Suprapubic skin (tissue), 4 donors: ENCODE measurements at places on chromosomes 12 and 14. TPM values are rescaled to one million over a fixed set of nuclear protein-coding genes. Genes with fewer than 3 reads are reported as not detected.
A peak's percentile ranks its signal among the peaks of the same experiment; 100 is the strongest.

Gene SDS
- total RNA-seq, result not detected

Gene KCNC2
- not detected for total RNA-seq

Gene TSHR
- not detected for total RNA-seq

Gene KRT7
- total RNA-seq, result 95.8 TPM

Gene PLEKHD1
- 3.5 TPM for total RNA-seq

Gene SNRNP35
- total RNA-seq, result 22.5 TPM

Gene FLVCR2
- 16.4 TPM for total RNA-seq

Gene RPS6KA5
- total RNA-seq, result 6.4 TPM

- H3K36me3 ChIP-seq, result no peaks in the 10 kb centered on the region
- H3K27ac ChIP-seq, result no peak overlapping the region
- H3K4me3 ChIP-seq, result no peak overlapping the region
- H3K4me1 ChIP-seq, result peaks cover 10% of the 10 kb centered on the region
- peaks cover 7% of the 10 kb centered on the region for H3K27me3 ChIP-seq
These were observed 94.5 kb downstream of the TMEM132C start for GRCh38 chr12:128361400-128361995.

- no peak for DNase-seq
- peaks cover 19% of the 10 kb centered on the region for H3K4me1 ChIP-seq
- H3K27me3 ChIP-seq, result no peaks in the 10 kb centered on the region
- no peaks in the 10 kb centered on the region for H3K36me3 ChIP-seq
- H3K4me3 ChIP-seq, result no peak overlapping the region
These were observed 151.1 kb upstream of the FKBP4 start for GRCh38 chr12:2643576-2644135.

GRCh38 chr12:43806737-43807072 is 588 bp upstream of the TWF1 start:
- peak overlapping the region; percentile 98 for H3K27ac ChIP-seq
- peaks cover 6% of the 10 kb centered on the region for H3K36me3 ChIP-seq
- peaks cover 34% of the 10 kb centered on the region for H3K4me1 ChIP-seq
- H3K4me3 ChIP-seq, result peak overlapping the region; percentile 96

- H3K27me3 ChIP-seq, result no peaks in the 10 kb centered on the region
- peak overlapping the region; percentile 65 for H3K27ac ChIP-seq
- H3K36me3 ChIP-seq, result peaks cover 27% of the 10 kb centered on the region
- DNase-seq, result peak; percentile 56
These were observed 4.3 kb downstream of the TGM1 start for GRCh38 chr14:24258548-24259265.

- H3K36me3 ChIP-seq, result no peaks in the 10 kb centered on the region
- no peaks in the 10 kb centered on the region for H3K4me1 ChIP-seq
- DNase-seq, result no peak
- no peak overlapping the region for H3K4me3 ChIP-seq
These were observed 425.2 kb downstream of the EGLN3 start for GRCh38 chr14:33525626-33526025.

DNA sequence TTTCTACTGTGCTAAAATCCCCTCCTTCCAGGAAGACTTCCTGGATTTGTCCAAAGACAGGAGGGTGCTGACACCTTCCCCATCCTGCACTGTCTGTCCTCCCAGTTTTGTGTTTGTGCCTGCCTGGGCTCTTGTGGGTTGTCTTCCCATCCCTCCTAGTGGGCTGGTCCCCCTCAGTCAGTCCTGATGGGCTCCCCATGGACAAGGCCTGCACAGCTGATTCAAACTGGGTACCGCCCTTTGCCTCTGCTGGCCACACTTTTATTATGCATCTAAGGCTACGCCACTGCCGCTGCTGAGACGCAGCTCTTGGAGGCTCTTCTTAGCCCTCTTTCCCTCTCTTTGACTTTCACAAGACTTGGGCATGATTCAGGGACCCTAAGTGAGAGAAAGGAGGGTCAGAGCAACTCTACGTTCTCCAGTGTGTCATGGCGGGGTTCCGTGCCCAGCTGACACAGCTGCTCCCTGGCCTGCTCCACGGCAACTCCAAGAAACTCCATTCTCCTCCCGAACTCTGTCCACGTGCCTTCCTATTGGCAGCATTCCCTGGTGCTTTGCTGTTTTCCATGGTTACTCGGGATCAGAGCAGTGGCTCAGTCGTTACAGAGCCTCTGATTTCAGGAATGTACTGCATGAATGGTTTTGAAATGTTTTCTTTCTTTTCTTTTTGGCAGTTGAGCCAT is 3.8 kb upstream of the KRT85 start:
- H3K36me3 ChIP-seq, result no peaks in the 10 kb centered on the region
- H3K27ac ChIP-seq, result peak overlapping the region; percentile 63
- DNase-seq, result no peak
- no peak overlapping the region for H3K4me3 ChIP-seq
- H3K4me1 ChIP-seq, result peaks cover 14% of the 10 kb centered on the region

DNA sequence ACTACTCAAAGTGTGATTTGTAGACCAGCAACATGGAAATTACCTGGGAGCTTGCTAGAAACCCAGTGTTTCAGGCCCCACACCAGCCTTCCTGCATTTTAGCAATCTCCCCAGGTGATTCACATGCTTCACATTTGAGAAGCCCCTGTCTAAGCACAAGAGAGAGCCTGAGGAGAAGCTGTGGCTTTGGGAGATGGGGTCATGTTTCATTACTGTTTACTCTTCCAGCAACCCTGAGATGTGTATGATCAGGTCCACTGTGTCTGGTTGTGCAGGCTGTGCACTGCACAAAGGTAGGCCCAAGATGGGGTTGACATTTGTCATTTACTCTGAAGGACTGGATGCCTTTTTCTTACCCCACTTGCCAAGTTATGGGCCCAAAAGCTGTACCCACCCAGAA is 190.1 kb downstream of the SLC41A2 start:
- H3K27ac ChIP-seq, result no peak overlapping the region
- H3K36me3 ChIP-seq, result no peaks in the 10 kb centered on the region
- H3K4me3 ChIP-seq, result no peak overlapping the region
- H3K27me3 ChIP-seq, result no peaks in the 10 kb centered on the region
- H3K4me1 ChIP-seq, result no peaks in the 10 kb centered on the region
- DNase-seq, result no peak

DNA sequence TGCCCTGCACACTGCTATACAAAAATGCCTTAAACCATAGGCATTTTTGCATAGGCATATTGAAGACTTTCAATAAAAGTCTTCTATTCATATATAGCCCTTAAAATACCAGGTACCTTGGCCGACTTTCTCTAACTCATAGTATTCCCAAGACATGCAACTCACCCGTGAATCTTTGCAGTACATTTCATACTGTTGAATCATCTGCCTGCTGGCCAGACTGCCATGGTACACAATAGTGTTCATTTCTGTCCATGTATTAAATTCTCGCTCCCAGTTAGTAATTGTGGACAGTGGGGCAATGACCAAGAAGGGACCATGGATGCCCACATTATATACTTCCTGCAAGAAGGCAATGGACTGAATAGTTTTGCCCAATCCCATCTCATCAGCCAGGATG is 24.3 kb upstream of the SUPT16H start:
- H3K36me3 ChIP-seq, result peaks cover 100% of the 10 kb centered on the region
- H3K4me3 ChIP-seq, result no peak overlapping the region
- no peaks in the 10 kb centered on the region for H3K27me3 ChIP-seq
- H3K27ac ChIP-seq, result no peak overlapping the region
- H3K4me1 ChIP-seq, result no peaks in the 10 kb centered on the region

DNA sequence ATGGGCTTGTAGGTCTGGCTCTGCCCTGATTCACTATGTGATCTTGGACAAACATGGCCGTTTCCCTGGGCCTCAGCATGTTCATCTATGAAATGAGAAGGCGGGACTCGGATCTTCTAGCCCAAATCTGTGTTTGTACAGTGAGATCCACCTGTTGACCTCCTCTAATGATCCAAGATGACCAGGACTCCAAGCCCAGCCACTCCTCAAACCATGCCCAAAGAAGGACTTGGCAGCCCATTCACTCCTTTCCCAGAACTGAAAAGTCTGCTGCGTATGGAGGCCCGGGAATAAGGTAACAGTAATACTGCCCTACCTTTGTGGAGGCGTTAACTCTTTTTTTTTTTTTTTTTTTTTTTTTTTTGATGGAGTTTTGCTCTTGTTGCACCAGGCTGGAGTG is 39.9 kb downstream of the APPL2 start:
- no peaks in the 10 kb centered on the region for H3K4me1 ChIP-seq
- DNase-seq, result no peak
- H3K27ac ChIP-seq, result no peak overlapping the region
- peaks cover 96% of the 10 kb centered on the region for H3K36me3 ChIP-seq
- no peak overlapping the region for H3K4me3 ChIP-seq

DNA sequence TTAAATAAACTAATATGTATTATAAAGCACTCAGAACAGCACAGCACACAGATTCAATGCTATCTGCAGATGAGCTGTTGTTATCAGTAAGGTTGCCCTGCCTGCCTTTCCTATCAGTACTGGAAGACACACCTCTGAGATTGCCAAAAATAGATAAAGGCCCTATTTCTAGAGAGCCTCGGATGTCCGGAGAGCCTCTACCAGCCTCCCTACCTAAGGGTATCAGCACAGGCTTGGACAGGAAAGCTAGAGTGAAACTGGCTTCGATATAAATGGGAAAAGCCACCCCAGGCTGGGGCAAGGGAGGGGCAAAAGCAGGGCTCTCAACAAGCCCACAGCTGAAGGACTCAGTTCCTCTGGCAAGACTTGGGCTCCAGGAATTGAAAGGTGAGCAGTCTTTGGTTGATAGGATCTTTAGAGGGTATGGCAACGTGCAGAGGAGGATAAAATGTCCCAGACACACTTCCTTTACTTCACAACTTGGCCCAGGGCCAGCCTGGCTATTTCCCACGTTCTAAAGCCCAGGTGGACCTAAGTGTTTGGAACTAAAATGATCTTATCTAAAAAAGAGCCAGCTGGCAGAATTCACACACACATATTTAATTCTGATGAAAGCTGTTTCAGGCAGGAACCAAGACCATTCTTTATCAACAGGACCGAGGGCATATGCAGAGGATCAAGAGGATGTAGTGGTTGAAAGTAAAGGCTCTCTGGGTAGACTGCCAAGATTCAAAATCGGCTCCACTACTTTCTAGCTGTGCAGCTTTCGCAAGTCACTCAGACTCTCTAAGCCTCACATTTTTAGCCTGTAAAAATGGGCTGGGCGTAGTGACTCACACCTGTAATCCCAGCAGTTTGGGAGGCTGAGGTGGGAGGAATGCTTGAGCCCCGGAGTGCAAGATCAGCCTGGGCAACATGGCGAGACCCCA is 37.8 kb upstream of the ITPR2 start:
- no peaks in the 10 kb centered on the region for H3K27me3 ChIP-seq
- no peaks in the 10 kb centered on the region for H3K36me3 ChIP-seq
- H3K27ac ChIP-seq, result no peak overlapping the region
- no peak overlapping the region for H3K4me3 ChIP-seq
- DNase-seq, result no peak

DNA sequence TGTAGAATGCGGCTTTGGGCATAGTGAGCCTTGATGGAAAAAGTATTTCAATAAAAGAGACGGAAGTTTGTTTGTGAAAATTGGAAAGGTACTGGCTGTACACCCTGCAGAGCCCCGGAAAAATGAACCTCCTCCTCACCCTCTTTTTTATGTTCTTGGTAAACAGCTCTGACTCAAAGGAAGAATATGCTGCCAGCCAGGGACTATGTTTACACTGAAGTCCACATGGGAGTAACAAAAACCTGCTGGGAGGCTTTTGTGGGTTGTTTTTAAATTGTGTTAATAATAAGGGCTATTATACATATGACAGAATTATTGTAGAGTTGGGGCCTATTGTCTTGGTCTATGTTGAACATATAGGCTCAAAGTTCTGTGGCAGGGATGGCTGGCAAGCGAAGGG is 70.7 kb downstream of the TTC8 start:
- H3K4me3 ChIP-seq, result no peak overlapping the region
- H3K36me3 ChIP-seq, result no peaks in the 10 kb centered on the region

DNA sequence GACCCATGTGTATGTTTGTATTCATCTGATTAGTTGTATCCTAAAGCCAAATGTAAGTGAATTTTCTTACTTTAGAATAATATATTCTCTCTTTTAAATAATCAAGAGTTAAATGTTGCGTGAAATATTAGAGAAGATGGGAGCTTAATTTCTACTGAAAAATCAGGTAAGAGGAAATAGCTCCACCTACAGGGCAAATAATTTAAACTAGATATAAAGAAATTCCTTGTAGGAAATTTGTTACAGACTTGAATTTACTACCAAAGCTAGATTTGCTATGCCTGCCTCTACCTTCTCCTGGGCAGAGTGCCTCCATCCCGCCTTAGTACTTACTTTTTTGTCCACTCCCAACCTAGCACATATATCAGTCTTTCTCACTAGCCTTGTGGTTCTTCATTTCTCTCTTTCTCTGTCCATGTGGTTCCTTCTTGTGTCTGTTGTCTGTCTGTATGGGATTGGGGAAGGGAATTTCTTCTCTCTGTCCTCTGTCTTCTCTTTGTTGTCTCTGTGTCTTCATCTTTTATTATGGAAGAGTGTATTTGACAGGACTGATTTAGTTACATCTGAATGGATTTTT is 44.7 kb downstream of the PALS1 start:
- H3K27me3 ChIP-seq, result no peaks in the 10 kb centered on the region
- no peak overlapping the region for H3K4me3 ChIP-seq
- H3K36me3 ChIP-seq, result peaks cover 5% of the 10 kb centered on the region
- no peak for DNase-seq
- H3K27ac ChIP-seq, result no peak overlapping the region
- no peaks in the 10 kb centered on the region for H3K4me1 ChIP-seq

- peaks cover 31% of the 10 kb centered on the region for H3K4me1 ChIP-seq
- peaks cover 4% of the 10 kb centered on the region for H3K36me3 ChIP-seq
- peak overlapping the region; percentile 95 for H3K27ac ChIP-seq
- H3K4me3 ChIP-seq, result peak overlapping the region; percentile 79
- no peak for DNase-seq
These were observed 682 bp downstream of the ERBB3 start for GRCh38 chr12:56080556-56081138.

DNA sequence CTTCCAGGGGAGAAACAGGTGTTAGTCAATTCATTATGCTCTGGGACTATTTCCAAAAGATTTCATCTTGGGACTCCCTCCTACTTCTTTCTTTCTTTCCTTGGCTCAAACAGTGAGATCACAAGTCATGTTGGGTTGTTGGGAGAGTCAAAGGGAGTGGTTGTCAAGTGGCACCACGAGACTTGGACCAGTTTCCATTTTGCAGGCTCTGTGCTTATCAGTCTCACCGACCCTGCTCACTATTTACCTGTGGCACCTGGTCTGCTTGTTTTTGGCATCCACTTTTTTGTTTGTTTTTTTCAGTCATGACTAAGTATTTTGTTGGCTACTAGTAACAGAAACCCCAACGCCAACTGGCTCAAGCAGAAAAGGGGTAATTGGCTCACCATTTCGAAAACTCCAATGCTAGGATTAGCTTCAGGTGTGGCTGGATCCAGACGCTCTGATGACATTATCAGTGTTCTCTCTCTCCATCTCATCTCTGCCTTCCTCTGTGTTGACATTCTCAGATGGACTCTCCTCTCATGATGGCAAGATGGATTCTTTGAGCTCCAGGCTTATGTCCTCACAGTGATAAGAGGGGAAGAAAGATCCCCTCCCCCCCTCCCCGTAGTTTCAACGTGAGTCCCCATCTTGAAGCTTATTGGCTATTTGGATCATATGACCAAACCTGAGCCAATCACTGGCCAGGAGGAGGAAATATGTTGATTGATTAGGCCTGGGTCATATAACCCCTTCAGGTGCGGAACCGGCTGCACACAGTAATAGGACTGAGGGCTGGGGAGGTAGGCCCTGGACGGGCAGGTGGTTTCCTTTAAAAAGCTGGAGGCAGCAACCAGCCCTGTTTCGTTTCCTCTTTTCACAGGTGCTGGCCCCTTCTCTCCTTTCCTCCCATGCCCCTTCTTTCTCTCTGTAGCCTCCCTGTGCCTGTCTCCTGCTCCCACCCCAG is 84.2 kb downstream of the AACS start:
- no peaks in the 10 kb centered on the region for H3K36me3 ChIP-seq
- no peak overlapping the region for H3K4me3 ChIP-seq
- H3K27me3 ChIP-seq, result no peaks in the 10 kb centered on the region
- no peak overlapping the region for H3K27ac ChIP-seq
- peaks cover 4% of the 10 kb centered on the region for H3K4me1 ChIP-seq
- no peak for DNase-seq
